ENCODE measurements at places on chromosomes 2 and 18.

DNA sequence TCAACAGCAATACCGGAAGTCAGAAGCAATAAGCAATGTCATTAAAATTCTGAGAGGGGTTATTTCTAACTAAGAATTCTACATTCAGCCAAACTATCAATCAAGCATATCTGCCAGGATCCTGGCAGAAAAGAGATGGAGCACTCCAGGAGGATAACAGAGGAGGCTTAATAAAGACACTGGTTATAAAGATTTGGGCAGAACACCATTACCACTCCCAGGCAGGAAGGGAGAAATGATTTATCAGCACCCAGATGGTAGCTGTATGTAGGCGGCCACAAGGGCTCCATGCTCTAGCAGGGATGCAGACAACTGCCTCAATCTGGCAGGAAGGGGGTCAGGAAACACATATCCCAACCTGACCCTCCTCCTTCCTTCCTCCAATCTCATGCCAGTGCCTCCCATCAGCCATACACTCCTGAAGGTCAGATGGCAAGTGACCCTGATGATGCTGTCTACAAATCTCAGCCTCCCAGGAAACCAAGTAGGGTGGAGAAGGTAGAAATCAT lies 20.5 kb upstream of the TNFAIP6 start:
- no peak for ATAC-seq

GRCh38 chr2:498493-499178 lies 178.6 kb downstream of the TMEM18 start:
- ATAC-seq = no peak

GRCh38 chr2:127951026-127951425 lies 65.3 kb upstream of the AMMECR1L start:
- no peak for ATAC-seq

- no peak for ATAC-seq
Observed at GRCh38 chr2:145079641-145080040, 559.7 kb upstream of the ZEB2 start.

DNA sequence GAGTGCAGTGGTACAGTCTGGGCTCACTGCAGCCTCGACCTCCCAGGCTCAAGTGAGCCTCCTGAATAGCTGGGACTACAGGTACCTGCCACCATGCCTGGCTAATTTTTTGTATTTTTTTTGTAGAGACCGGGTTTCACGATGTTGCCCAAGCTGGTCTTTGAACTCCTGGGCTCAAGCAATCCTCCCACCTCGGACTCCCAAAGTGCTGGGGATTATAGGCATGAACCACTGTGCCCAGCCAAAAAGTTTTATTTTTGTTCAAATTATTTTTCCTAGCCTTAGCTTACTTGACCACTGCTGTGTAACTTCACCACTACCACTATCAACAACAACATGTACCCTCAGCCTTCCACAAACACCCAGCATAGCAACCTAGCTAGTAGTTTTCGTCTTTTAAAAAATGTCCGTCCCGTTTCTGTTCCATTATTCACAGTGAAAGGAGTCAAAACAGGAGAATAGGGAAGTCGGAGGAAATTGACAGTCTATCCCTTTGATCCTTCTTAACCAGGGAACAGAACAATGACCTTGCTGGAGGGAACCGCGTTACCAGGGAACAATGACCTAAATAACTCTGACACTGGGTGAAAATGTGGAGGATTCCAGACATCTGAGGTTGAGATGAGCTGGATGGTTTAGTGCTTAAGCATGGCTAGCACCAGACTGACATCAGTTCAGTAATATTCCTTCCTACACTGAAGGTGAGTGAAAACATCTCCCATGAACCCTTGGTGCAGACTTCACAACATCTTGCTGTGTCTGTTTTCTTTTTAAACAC lies 69.2 kb upstream of the ARL4C start:
- no peak for ATAC-seq

GRCh38 chr2:148021059-148021861 lies at the start of gene MBD5:
TSS of gene MBD5 (plus strand) at chr2:148021091.
- ATAC-seq = peak; percentile 50

DNA sequence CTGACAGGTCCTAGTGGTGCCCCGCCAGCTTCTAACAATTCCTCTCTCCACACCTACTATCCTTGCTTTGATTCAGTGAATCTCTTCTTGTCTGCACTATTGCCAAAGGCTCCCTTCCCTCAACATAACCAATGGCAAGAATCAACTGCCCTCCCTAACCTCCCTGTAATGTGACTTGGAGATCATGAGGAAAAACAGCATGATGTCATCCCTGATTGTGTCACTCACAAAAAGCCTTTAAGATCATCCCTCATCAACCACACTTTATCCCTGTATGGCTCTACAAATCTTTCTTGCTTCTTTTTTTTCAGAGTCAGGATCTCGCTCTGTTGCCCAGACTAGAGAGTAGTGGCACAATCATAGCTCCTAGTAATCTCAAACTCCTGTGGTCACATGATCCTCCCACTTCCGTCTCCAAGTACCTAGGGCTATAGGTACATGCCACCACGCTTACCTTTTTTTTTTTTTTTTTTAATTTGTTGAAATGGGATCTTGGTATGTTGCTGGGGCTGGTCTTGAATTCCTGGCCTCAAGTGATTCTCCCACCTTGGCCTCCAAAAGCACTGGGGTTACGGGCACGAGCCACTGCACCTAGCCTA lies 19.7 kb downstream of the SAP130 start:
- no peak for ATAC-seq
